ENCODE measurements at places on chromosomes 13 and 19.
A peak's percentile ranks its signal among the peaks of the same experiment; 100 is the strongest.

DNA sequence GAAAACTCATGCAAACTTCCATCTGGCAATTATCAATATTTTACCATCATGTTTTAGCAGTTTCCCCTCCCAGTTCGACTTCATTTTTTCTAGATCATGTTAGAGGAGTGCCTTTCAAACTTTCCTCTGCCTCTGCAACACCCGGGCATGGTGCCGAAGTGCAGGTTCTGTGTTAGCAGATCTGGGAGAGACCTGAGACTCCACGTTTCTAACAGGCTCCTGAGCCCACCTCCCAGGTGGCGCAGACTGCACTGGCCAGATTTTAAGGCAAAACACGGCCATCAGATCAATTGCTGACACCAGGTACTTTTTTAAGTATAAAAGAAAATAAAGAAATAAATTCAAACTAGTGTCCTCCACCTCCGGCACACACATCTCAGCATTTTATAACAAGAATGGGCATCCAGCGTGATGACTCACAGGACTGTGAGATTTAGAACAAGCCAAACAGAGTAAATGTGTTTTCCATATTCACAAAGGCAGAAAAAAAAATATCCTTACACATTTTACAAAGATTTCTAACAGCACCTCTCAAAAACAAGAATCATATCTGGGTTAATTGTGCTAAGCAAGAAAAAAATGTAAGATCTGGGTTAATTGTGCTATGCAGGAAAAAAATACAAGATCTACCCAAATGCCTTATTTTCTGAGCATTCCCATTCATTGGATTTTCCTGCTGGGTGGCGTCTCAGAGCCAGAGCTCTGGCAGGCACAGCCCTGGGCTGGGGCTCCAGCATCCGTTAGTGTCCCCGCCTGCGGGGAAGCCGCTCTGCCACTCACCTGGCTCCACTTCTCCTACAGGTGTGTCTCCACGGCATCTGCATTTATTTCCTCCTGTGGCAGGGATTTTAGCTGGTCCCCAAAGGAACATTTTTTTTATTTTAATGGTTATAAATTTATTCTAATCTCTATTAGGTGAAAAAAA is 127.9 kb upstream of the SOX1 start:
- no peak for DNase-seq

DNA sequence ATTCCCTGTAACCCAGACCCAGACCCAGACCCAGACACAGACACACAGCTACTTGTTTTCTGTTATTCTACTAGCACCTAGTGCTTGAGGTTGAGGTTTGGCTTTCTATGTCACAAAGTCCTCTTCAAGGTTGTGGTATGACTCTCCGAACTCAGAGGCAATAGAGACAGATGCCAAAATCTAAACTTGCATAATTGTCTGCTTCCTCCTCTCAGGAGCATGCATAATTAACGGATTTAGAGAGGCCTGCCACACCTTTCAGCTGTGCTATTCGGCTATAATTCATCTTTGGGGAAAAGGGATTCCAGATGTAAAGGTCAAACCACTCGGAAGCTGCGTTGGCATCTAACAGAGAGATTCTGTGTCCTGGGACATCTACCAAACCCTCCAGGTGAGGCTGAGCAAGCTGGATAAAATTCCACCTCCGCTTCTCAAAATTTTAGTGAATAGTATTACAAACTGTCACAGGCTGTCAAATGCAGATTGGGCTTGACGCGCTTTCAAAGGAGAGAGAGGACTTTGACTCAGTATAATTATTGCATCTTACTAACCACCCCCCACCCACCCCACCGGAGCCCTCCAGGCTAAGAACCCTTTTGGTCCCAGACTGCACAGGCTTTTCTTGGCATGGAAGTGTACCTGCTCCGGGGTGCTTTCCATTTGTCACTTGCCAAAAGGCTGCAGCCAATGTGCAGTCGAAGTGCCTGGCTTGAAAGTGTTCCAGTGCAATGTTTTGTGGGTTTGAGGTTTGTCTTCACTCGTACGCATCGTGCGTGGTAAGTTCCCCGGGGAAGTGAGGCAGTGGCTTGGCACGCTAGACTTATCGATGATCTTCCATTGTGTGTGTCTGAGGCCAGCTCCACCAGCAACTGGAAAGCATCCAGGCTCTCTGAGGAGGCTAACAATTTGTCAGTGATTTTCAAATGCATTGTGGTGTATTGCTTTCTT is 194.1 kb downstream of the TDRD3 start:
- no peak for DNase-seq

DNA sequence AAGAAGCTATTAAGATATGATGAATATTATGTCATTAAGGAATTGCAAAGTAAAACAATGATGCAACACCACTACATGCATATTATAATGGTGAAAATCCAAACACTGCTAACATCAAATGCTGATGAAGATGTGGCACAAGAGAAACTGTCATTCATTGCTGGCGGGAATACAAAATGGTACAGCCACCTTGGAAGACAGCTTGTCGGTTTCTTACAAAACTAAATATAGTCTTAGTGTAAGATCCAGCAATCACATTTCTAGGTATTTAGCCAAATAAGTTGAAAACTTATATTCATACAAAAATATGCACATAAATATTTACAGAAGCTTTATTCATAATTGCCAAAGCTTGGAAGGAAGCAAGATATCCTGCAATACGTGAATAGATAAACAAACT is 114.9 kb upstream of the EDNRB start:
- DNase-seq, result no peak

- no peak for DNase-seq
These were observed 231.4 kb downstream of the OXGR1 start for GRCh38 chr13:96762876-96763275.

GRCh38 chr19:1411255-1412191 is 4.1 kb downstream of the DAZAP1 start:
- no peak for DNase-seq

- DNase-seq, result no peak
These were observed 1.6 kb downstream of the P2RY11 start for GRCh38 chr19:10112895-10113591.

- DNase-seq, result no peak
These were observed 161.1 kb downstream of the SLC7A1 start for GRCh38 chr13:29434217-29434945.

DNA sequence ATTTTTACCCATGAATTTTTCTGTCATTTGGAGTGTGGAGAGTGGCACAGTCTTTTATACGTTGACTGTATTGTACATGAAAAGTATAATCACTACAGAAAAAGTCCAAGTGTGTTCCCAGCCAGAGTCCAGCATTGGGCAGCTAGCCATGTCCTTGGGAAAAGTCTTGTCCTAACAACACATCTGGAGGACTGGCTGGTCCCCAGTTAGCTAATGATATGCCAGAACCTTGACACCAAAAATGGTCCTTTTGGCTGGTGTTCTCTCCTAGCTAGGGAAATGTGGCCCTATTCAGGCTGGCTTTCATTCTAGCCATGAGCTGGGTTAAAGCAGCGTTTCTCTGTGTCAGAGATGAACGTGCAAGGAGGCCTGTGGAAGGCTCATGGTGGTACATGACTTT is 98.9 kb downstream of the ESD start:
- DNase-seq, result no peak

DNA sequence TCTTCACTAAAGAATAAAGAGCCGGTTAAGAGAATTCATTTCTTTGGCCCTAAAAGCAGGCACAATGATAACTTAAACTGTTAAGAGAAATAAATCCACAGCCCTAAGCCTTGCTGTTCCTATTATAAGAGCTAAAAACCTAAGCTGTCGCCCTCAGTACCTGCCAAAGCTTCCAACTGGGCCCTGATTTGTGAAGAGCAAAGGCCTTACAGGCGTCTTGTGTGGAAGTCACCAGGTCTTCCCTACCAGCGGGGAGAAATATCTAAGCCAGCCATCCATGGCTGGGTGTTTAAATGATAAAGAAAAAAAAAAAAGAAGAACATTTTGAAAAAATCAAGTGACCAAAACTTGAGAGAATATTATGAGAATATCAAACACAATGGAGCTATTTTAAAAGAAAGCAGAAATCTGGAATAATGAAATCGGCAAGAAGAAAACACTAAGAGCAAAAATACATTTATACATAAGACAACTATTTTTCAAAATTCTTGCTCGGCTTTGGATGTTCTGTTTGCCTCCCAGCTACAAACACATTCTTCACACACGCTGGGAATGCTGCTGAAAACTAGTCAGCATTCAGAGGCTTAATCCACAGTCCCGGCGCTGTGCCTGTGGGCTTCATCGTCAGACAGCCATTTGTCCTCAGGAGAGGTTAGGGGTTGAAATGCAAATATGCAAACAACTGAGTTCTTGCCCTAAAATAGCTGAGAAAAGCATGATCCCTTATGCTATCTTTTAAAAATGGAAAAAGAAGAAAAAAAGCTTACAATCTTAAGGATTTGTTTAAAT is 89.8 kb upstream of the LSM14A start:
- DNase-seq, result no peak

DNA sequence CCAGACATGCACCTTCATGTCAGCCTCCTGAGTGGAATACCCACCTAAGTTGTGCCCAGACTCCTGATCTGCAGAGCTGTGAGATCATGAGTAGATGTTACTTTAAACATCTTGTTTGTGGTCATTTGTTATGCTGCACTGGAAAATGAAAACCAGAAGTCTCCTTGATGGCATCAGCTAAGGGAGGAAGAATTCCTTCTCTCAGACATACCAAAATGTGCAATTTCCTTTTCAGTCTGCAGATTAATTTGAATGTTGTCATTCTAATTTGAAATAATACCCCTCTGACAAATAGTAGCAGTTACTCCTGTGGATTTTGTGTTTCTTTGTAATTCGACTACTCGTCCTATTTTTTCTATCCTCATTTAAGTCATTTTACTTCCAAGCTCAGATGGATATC is 59.3 kb downstream of the ITGBL1 start:
- no peak for DNase-seq

DNA sequence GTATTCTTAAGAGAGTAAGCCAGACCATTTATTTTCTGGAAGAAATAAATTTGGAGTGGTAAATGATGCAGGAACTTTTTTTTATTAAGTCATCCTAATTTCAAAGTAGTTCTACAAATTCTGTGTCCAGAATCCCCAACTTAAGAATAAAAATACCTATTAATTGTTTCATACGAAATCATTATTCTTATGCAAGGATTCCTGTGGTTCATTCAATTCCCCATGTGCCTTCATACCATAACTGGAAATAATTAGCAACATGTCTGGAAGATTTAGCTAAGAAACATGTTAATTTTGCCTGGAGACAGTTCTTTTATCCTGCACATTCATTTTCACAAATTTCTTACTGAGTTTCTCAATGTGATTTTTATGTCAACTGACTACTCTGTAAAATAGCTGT is 408.6 kb downstream of the PCDH9 start:
- no peak for DNase-seq

GRCh38 chr19:2271234-2272103 is 10.5 kb downstream of the PEAK3 start:
- DNase-seq, result no peak

DNA sequence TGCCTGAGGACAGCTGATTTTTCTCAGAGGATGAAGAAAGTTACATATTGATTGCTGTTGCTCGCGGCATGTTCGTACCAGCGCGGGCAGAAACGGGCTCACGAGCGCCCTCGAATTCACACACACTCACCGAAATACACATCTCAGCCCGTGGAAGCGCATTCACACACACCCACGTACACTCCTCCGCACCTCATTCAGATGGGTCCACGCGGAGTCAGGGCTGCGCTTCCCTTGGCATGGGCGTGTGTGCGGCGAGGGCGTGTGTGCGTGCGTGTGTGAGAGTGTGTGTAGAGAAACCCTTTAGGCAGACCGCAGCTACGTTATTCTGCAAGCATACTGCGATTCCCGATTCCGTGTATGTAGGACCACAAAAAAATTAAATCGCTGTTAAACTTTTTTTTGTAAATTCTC is 2.1 kb upstream of the PCDH17 start:
- DNase-seq, result no peak

DNA sequence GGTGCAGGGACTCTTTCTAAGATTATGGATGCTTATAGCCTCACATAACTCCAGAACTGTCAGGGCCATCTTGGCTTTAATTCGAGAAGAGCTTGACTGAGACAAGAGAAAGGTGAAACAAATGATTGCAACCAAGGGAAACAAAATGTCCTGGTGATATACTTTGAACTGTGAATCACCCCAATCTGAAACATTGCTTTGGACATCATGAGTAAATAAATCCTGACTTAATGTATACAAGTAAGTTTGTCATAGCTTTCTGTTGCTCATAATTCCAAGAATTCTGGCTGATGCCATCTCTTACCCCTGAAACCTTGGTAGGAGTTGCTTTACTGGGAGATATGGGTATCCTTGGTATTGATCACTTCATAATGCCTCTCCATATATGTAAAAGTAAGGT is 5.8 kb upstream of the VWA8 start:
- DNase-seq, result no peak

- DNase-seq, result no peak
These were observed 9.1 kb upstream of the FKRP start for GRCh38 chr19:46736531-46737297.

- DNase-seq, result peak; percentile 46
These were observed at the start of gene TRIM13 for GRCh38 chr13:49996951-49997895. Gene TRIM13, plus strand, starts transcription at chr13:49997042. Its CDS starts 14,899 bp downstream, at chr13:50011941.

DNA sequence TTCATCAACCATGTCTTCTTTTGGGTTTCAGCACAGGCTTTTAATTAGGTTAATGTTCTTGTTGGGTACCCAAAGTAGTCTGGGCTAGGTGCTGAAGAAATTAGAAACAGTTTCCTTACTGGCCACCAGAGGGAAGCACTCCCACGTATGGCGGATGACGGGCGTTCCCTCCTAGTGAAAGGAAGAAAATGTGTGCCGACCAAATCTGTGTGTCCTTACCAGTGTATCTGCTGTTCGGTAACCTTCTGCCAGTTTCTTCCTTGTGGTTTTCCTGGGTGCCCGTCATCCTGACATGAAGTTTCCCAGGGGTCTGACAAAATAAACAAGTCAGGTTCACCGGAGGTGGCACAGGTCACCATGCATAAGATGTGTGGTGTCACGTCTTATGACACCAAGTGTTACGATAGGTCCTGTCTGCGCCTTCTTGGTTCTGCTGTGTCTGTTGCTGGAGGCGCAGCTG is 6.0 kb upstream of the WDR88 start:
- no peak for DNase-seq

- no peak for DNase-seq
These were observed 872 bp downstream of the PSPN start for GRCh38 chr19:6374711-6375410.

DNA sequence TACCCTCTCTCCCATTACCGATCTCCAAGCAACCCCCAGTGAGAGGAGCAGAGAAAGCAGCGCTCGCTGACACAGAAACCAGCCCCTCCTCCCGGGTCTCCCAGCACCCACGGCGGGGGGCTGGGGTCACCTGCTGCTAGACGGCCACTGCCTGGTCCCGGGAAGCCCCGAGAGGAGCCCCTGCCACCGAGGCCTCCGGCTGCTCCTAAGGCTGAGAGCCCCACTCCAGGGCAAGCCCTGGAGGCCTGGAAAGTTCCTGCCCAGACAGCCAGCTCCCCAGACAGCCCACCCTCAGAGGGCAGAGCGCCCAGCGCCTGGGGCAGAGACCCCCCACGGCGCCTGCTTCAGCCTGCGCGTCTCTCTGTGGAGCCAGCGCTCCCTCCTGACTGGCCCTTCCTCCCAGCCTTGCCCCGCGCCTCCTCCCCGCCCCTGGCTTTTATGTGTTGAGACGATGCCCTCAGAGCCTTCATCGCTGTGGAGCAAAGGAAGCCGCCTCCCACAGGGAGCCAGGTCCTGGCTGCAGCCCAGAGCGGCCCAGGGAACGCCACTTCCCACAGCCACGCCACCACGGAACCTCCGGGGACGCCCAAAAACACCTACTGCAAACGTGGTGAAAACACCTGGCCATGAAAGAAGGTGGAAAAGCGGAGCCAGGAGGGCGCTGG is 51.1 kb downstream of the MLLT1 start:
- no peak for DNase-seq
